ENCODE measurements at places on chromosomes 6 and 20. TPM values are rescaled to one million over a fixed set of nuclear protein-coding genes. Genes with fewer than 3 reads are reported as not detected.

- H3K27ac ChIP-seq, result peak overlapping the region; percentile 77
- no peaks in the 10 kb centered on the region for H3K27me3 ChIP-seq
- peaks cover 25% of the 10 kb centered on the region for H3K36me3 ChIP-seq
- DNase-seq, result peak; percentile 45
- peaks cover 30% of the 10 kb centered on the region for H3K4me1 ChIP-seq
These were observed 598 bp downstream of the OGFR start for GRCh38 chr20:62805155-62805710.

GRCh38 chr6:33693186-33694105 is 18.1 kb downstream of the UQCC2 start:
- H3K36me3 ChIP-seq, result peaks cover 70% of the 10 kb centered on the region
- no peaks in the 10 kb centered on the region for H3K27me3 ChIP-seq
- H3K4me1 ChIP-seq, result peaks cover 70% of the 10 kb centered on the region
- DNase-seq, result no peak
- H3K27ac ChIP-seq, result peak overlapping the region; percentile 79

DNA sequence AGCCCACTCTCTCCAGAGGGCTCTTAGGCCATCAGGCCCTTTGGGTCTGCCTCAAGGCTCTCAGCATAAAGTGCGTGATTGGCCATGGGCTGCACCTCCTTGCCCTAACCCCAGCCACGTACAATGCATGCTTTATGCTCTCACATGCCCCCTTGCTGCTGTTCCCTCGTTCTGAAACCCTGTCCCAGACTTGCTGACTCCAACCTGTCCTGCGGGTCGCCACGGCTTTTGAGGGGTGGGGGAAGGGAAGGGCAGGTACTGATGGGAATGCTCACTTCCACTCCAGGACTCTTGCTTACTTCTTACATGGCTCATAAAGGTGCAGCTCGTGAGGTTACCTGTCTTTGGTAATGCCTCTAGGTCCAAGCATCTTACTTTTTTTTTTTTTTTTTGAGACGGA is 6.0 kb downstream of the ARMC12 start:
- no peaks in the 10 kb centered on the region for H3K27me3 ChIP-seq
- H3K4me3 ChIP-seq, result no peak overlapping the region
- no peak for DNase-seq

DNA sequence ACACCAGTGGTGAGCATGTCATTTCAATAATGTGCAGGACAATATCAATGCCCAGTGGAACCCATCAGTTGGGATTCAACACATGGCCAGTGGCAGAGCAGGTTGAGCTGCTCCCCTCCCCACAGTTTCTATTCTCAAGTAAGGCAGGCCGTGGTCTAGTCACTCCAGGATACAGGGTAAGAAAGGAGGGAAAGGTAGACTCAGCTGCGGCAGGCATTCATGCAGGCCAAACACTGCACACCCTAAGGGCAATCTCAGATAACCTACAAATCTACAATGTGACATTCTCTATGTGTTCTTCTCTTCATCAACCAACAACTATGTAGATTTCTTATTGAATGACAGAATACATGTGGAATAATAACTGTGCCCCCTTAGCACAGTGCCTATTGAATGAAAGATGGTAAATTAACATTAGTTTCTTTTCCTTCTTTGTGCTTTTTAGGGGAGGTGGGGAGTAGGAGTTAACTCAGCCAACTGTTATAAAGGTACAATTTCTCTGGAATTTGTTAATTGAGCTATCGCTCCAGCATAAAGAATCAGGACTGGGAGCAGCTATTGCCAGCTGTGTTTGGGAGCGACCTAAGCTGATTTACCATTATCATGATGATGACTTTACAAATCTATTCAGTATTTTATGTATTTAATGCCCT is 89.7 kb downstream of the FAM50B start:
- no peaks in the 10 kb centered on the region for H3K36me3 ChIP-seq
- H3K27ac ChIP-seq, result no peak overlapping the region
- DNase-seq, result no peak
- H3K4me3 ChIP-seq, result no peak overlapping the region
- H3K27me3 ChIP-seq, result peaks cover 16% of the 10 kb centered on the region
- peaks cover 3% of the 10 kb centered on the region for H3K4me1 ChIP-seq

DNA sequence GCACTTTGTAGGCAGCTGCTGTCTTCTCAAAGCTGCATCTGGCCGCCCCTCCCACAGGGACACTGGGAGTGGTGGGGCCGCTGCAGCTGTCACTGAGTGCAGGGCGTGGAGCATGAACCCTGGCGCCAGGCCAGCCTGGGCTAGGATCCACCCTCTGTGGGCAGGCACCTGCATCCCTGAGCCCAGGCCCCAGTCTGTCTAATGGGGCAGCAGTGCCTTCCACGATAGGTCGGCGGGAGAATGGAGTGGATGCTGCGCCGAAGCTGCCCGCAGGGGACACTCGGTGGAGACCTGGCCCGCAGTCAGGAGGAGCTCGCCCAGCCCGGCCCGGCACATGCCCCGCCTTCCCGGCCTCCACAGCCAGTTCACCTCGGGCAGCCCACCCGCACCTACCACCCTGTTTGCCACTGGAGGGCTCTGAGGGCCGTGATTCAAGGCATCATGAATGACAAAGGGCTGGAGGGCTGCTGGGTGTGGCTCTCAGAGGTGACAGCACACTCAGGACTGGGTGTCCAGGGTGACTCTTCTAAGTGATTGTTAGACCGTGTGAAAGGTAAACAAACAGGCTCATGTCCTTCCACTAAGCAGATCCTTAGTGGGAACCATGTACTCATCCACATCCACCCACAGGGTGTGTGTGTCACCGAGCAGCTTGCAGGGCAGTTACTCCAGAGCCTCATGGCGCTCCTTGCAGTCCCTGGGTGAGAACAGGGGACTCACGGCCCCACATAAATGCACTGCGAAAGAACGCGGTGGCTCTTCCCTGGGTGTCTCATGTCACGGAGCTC is 133.9 kb downstream of the AGPAT4 start:
- no peaks in the 10 kb centered on the region for H3K27me3 ChIP-seq
- H3K4me3 ChIP-seq, result no peak overlapping the region
- no peaks in the 10 kb centered on the region for H3K36me3 ChIP-seq
- H3K27ac ChIP-seq, result no peak overlapping the region
- no peaks in the 10 kb centered on the region for H3K4me1 ChIP-seq
- DNase-seq, result no peak

GRCh38 chr6:89775150-89775549 is 44.4 kb downstream of the MDN1 start:
- H3K27me3 ChIP-seq, result no peaks in the 10 kb centered on the region
- DNase-seq, result no peak
- H3K27ac ChIP-seq, result peak overlapping the region; percentile 26
- H3K36me3 ChIP-seq, result peaks cover 54% of the 10 kb centered on the region
- no peaks in the 10 kb centered on the region for H3K4me1 ChIP-seq

DNA sequence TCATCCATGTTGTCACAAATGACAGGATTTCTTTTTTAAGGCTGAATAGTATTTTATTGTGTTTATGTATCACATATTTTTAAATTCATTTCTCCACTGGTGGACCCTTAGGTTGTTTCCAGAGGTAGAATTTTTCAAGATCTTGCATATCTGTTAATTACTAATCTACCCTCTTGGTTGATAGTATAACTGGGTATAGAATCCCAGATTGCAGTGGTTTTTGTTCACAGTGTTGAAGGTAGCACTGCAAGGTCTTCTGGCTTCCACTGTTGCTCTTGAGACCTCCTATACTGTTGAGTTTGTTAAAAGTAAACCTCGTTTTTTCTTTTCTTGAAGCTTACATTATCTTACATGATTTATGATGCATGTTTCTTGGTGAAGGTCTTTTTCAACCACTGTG is 22.9 kb downstream of the CDC5L start:
- no peaks in the 10 kb centered on the region for H3K27me3 ChIP-seq
- peaks cover 80% of the 10 kb centered on the region for H3K36me3 ChIP-seq
- no peak overlapping the region for H3K4me3 ChIP-seq
- no peak overlapping the region for H3K27ac ChIP-seq
- peaks cover 39% of the 10 kb centered on the region for H3K4me1 ChIP-seq
- DNase-seq, result no peak

DNA sequence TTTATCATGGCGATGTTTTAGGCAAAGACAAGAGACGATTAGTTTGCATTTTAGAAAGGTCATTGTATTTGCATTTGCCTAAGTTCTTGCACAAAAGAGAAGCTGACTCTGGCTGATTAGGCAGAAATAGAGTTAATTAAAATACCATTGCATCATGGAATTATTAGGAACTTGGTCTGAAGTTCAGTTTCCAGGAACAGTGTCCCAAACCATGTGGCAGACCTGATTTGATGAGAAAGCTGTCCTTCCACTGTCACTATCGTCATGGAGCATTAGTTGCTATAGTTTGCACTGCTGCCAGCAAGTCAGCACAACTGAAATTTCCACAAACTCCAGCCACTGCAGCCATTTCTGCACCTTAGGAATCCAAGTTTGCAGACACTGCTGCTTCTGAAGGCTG is 24.3 kb upstream of the MCUR1 start:
- H3K4me3 ChIP-seq, result no peak overlapping the region
- H3K27ac ChIP-seq, result no peak overlapping the region
- no peaks in the 10 kb centered on the region for H3K36me3 ChIP-seq
- DNase-seq, result no peak

GRCh38 chr20:48195121-48195870 is 410.0 kb upstream of the SULF2 start:
- H3K36me3 ChIP-seq, result no peaks in the 10 kb centered on the region
- no peak for DNase-seq
- H3K4me3 ChIP-seq, result no peak overlapping the region
- peaks cover 2% of the 10 kb centered on the region for H3K27me3 ChIP-seq
- H3K27ac ChIP-seq, result no peak overlapping the region
- no peaks in the 10 kb centered on the region for H3K4me1 ChIP-seq

- H3K4me1 ChIP-seq, result no peaks in the 10 kb centered on the region
- DNase-seq, result no peak
- H3K27ac ChIP-seq, result no peak overlapping the region
- no peak overlapping the region for H3K4me3 ChIP-seq
These were observed 400.3 kb upstream of the SASH1 start for GRCh38 chr6:147942363-147942762.

GRCh38 chr6:25401711-25402110 is 122.5 kb downstream of the CARMIL1 start:
- no peaks in the 10 kb centered on the region for H3K36me3 ChIP-seq
- H3K4me1 ChIP-seq, result peaks cover 12% of the 10 kb centered on the region
- DNase-seq, result no peak
- no peak overlapping the region for H3K4me3 ChIP-seq

- DNase-seq, result no peak
- peaks cover 17% of the 10 kb centered on the region for H3K4me1 ChIP-seq
- no peak overlapping the region for H3K27ac ChIP-seq
- H3K36me3 ChIP-seq, result peaks cover 5% of the 10 kb centered on the region
- peaks cover 29% of the 10 kb centered on the region for H3K27me3 ChIP-seq
These were observed 11.5 kb downstream of the IL22RA2 start for GRCh38 chr6:137161949-137162348.

GRCh38 chr20:58897488-58897887 is 45.0 kb downstream of the GNAS start:
- H3K27me3 ChIP-seq, result no peaks in the 10 kb centered on the region
- H3K4me1 ChIP-seq, result peaks cover 72% of the 10 kb centered on the region
- peak overlapping the region; percentile 85 for H3K27ac ChIP-seq
- no peak overlapping the region for H3K4me3 ChIP-seq
- peaks cover 72% of the 10 kb centered on the region for H3K36me3 ChIP-seq
- DNase-seq, result no peak

DNA sequence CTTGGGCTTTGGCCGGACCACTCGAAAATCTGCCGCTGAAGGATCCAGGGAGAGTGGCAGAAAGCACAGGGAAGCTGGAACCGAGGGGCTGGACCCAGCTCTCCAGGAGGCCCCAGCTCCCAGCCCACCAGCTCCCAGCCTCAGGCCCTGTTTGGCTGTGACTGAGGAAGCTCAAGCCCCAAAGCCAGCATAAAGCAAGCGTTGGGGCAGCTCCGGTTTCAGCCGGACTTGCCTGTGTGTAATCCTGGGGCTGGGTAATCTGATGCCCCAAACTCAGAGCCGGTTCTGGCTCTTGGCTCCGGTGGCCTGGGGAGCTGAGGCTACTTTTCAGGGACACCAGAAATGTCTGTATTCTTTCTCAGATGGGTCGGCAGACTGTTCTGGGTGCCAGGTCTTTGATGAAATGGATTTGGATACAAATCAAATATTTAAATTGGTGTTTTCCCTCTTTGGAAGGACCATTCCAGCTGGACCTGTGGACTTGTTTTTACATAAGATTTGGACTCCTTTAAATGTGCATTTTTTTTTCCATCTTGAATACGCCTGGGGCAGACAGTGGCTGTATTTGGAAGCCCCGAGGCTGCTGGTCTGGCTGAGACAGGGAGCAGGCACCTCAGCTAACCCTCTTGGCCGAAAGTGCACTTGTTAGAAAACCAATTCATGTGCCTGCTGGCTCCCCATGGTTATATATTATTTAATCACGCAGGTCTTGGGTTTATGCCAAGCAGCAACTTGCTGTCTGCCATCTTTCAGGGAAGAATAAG is 29.7 kb downstream of the RPP40 start:
- H3K27me3 ChIP-seq, result peaks cover 6% of the 10 kb centered on the region
- no peaks in the 10 kb centered on the region for H3K36me3 ChIP-seq
- no peak overlapping the region for H3K27ac ChIP-seq
- DNase-seq, result no peak
- no peaks in the 10 kb centered on the region for H3K4me1 ChIP-seq
- no peak overlapping the region for H3K4me3 ChIP-seq

DNA sequence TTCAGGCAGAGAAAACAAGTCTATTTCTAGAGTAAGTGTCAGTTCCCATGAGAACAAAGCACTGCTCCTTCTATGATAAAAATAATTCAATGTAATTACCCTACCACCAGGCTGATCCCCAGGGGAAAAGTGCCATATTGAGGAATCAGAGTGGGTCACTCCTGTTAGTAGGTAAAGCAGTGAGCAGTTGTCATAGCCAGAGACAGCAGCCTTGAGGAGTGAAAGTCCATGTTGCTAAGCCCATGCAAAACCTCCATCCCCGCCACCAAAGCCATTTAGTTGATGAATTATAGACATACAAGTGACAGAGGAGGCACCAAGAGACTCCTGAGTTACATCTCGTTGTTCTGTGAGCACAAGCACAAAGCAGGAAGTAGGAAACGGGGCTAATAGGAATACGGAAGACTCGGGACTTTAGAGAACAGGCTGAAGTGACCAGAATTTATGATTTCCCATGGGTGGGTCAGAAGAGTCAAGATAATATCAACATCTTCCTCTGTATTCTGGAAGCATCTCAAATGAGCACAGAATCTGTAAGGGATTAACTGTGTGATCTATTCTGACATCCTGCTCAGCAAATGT is 197.9 kb downstream of the MAFB start:
- H3K4me1 ChIP-seq, result no peaks in the 10 kb centered on the region
- no peaks in the 10 kb centered on the region for H3K27me3 ChIP-seq
- H3K27ac ChIP-seq, result no peak overlapping the region
- no peak overlapping the region for H3K4me3 ChIP-seq
- DNase-seq, result no peak

- DNase-seq, result no peak
- no peaks in the 10 kb centered on the region for H3K36me3 ChIP-seq
- H3K4me1 ChIP-seq, result peaks cover 13% of the 10 kb centered on the region
- no peak overlapping the region for H3K4me3 ChIP-seq
- no peaks in the 10 kb centered on the region for H3K27me3 ChIP-seq
These were observed 13.8 kb upstream of the FUCA2 start for GRCh38 chr6:143525356-143525755.

Gene MYH7B
- total RNA-seq, result 0.38 TPM

Gene FOXC1
- total RNA-seq, result 0.16 TPM

Gene BNIP5
- total RNA-seq, result not detected

Gene MDN1
- 69.0 TPM for total RNA-seq

Gene PCMTD2
- total RNA-seq, result 26.0 TPM

Gene PBOV1
- not detected for total RNA-seq

Gene ZSCAN23
- total RNA-seq, result 1.6 TPM

Gene RIMS4
- total RNA-seq, result not detected
